GM23338 (cell line): ENCODE measurements at places on chromosomes 6 and 20. TPM values are rescaled to one million over a fixed set of nuclear protein-coding genes. Genes with fewer than 3 reads are reported as not detected.

- H3K27me3 ChIP-seq = peaks cover 15% of the 10 kb centered on the region
- no peak overlapping the region for H3K27ac ChIP-seq
- H3K4me1 ChIP-seq = peaks cover 9% of the 10 kb centered on the region
- no peak overlapping the region for H3K4me3 ChIP-seq
- no peak for DNase-seq
These were observed 6.5 kb upstream of the RREB1 start for GRCh38 chr6:7101290-7101689.

- no peaks in the 10 kb centered on the region for H3K4me1 ChIP-seq
- DNase-seq = no peak
- no peaks in the 10 kb centered on the region for H3K27me3 ChIP-seq
- H3K27ac ChIP-seq = no peak overlapping the region
- H3K36me3 ChIP-seq = peaks cover 53% of the 10 kb centered on the region
These were observed 13.6 kb downstream of the CDC5L start for GRCh38 chr6:44401138-44401537.

- H3K4me3 ChIP-seq = no peak overlapping the region
- DNase-seq = no peak
- H3K27ac ChIP-seq = no peak overlapping the region
- H3K27me3 ChIP-seq = no peaks in the 10 kb centered on the region
- no peaks in the 10 kb centered on the region for H3K36me3 ChIP-seq
These were observed 10.6 kb upstream of the WFDC8 start for GRCh38 chr20:45589725-45590124.

GRCh38 chr20:57443349-57444265 is 52.4 kb downstream of the RBM38 start:
- H3K27me3 ChIP-seq = no peaks in the 10 kb centered on the region
- DNase-seq = no peak
- H3K27ac ChIP-seq = no peak overlapping the region
- H3K4me3 ChIP-seq = no peak overlapping the region

DNA sequence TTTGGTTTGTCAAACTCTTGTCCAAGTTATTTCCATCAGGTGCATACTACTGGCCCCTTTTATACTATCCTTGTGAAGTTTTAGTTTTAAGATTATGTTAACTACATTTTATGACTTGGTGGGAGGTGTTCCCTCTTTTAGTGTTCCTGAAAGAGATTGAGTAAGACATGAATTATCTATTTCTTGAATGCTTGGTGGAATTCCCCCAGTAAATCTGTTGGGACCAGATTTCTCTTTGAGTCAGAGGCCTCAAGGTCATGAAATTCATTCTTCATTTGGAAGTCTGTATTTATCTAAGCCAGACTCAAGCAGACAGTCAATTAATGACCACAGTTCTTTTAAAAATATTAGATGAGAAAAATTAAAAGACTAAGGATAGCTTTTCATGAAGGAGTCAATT is 81.3 kb downstream of the MOXD1 start:
- H3K4me3 ChIP-seq = no peak overlapping the region
- no peaks in the 10 kb centered on the region for H3K4me1 ChIP-seq
- H3K27me3 ChIP-seq = no peaks in the 10 kb centered on the region
- H3K36me3 ChIP-seq = no peaks in the 10 kb centered on the region
- no peak overlapping the region for H3K27ac ChIP-seq

GRCh38 chr6:43290905-43291355 is 7.1 kb upstream of the SLC22A7 start:
- H3K27ac ChIP-seq = no peak overlapping the region
- H3K36me3 ChIP-seq = no peaks in the 10 kb centered on the region
- no peak overlapping the region for H3K4me3 ChIP-seq
- H3K27me3 ChIP-seq = peaks cover 7% of the 10 kb centered on the region
- no peaks in the 10 kb centered on the region; the same call in 1 of the 2 replicates for H3K4me1 ChIP-seq
- no peak for DNase-seq

TMEM242 gene
- 9.7 and 10.7 TPM in 2 replicates for polyA plus RNA-seq

GRCh38 chr6:56246541-56246880 is 869 bp downstream of the COL21A1 start:
- no peaks in the 10 kb centered on the region for H3K27me3 ChIP-seq
- no peaks in the 10 kb centered on the region for H3K36me3 ChIP-seq
- peaks cover 44% of the 10 kb centered on the region for H3K4me1 ChIP-seq
- H3K27ac ChIP-seq = peak overlapping the region; percentile 95

GRCh38 chr20:62699296-62699695 is 9.3 kb upstream of the NTSR1 start:
- no peak overlapping the region for H3K4me3 ChIP-seq
- no peaks in the 10 kb centered on the region for H3K4me1 ChIP-seq
- H3K27me3 ChIP-seq = no peaks in the 10 kb centered on the region
- H3K36me3 ChIP-seq = no peaks in the 10 kb centered on the region
- no peak for DNase-seq

SLC22A23 gene
- polyA plus RNA-seq = 6.1 and 7.0 TPM in 2 replicates

GRCh38 chr6:130886966-130887365 is 59.8 kb downstream of the SMLR1 start:
- H3K27me3 ChIP-seq = no peaks in the 10 kb centered on the region
- no peaks in the 10 kb centered on the region for H3K4me1 ChIP-seq
- no peak overlapping the region for H3K4me3 ChIP-seq

TRDN gene
- polyA plus RNA-seq = 104 and 137 TPM in 2 replicates

- no peak for DNase-seq
- H3K27me3 ChIP-seq = no peaks in the 10 kb centered on the region
- H3K4me1 ChIP-seq = no peaks in the 10 kb centered on the region
These were observed 266.4 kb downstream of the MAFB start for GRCh38 chr20:40422656-40423055.

GRCh38 chr6:36326356-36326995 is 10.2 kb downstream of the BNIP5 start:
- no peaks in the 10 kb centered on the region for H3K36me3 ChIP-seq
- no peak overlapping the region for H3K4me3 ChIP-seq

DOP1A gene
- 2.1 and 3.9 TPM in 2 replicates for polyA plus RNA-seq
